ENCODE measurements at places on chromosomes 2 and 18. TPM values are rescaled to one million over a fixed set of nuclear protein-coding genes. Genes with fewer than 3 reads are reported as not detected.

Gene LAMA3
- polyA plus RNA-seq = 42.2 TPM

Gene FTCDNL1
- polyA plus RNA-seq = 2.1 TPM

- DNase-seq = no peak
These were observed 254.6 kb upstream of the SPRED2 start for GRCh38 chr2:65686928-65687521.

DNA sequence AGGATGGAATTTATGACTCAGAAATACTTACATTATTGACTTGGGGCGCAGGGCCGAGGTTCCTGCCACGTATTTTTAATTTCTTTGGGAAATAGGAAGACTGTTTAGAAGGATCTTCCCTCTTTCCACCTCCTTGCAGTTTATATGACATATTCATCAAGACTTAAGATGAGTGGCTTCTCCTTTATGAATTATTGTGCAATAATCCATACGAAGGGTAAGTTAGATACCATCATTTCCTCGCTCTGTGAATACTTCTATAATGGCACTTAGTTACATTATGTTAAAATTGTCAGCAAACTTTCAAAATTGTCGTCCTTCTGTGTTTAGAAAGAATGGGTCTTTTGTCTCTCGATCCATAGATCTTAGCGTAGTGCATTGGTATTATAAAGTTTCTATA is 328.8 kb upstream of the UBE2E3 start:
- no peak for DNase-seq

Gene TMEM198
- polyA plus RNA-seq = 2.9 TPM

DNA sequence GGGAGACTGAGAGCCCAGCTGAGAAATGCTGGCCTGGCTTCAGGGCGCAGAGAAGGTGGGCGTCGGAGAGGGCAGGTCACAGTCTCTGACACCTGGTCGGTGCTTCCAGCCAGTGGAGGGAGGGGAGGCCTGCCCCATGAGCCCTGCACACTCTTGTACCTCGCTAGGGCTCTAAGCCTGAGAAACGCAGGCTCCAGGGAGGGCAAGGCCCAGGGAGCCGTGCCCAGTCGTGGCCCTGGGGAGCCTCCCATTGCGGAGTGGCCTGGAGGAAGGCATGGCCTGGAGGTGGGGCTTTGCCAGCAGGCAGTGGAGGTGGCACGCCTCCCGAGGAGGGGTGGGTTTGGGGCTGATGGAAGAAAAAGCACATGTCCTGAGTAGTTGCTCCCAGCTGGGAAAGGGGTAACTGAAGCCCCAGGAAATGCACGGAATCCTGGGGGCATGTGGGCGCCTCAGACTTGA is 39.0 kb downstream of the MTERF4 start:
- no peak for DNase-seq

- DNase-seq = no peak
These were observed 102.5 kb downstream of the LOXHD1 start for GRCh38 chr18:46554406-46555080.

Data from muscle of arm (tissue), 14 donors.